ENCODE measurements at places on chromosomes 3 and 15.

- no peak for DNase-seq
These were observed 68.3 kb downstream of the CD47 start for GRCh38 chr3:108022256-108023150.

- no peak for DNase-seq
These were observed 471.8 kb downstream of the MFSD1 start for GRCh38 chr3:159273608-159274007.

DNA sequence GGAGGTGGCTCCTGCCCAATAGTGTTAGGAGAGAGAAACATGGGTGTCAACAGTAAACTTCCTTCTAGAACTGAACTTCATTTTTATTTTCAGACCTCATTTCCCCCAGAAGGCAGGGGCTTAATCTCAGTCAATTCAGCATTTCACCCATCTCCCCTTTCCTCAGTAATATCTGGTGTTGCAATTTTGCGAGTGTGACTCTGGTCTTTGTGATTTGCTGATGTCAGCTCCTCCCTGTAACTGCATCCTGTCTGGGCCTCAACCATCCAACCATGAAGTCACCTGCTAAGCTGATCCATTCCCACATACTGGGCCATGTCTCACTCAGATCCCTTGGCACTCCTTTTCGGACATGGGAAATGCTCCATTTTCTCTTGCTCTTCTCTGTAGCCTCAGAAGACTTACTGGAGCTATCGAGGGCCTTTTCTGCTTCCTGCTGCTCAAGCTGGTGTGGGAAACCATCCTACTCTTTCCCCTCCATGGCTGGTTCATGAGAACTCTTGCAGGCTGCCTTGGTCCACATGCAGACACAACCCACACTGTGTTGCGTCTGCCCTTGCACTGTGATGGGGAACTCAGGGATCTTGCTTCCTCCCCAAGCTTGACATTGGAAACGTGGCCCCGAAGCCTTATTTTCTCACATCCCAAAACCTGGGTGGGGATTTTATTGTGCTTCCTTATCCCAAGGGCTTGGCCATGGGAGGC is 24.6 kb downstream of the CCR4 start:
- DNase-seq = no peak

DNA sequence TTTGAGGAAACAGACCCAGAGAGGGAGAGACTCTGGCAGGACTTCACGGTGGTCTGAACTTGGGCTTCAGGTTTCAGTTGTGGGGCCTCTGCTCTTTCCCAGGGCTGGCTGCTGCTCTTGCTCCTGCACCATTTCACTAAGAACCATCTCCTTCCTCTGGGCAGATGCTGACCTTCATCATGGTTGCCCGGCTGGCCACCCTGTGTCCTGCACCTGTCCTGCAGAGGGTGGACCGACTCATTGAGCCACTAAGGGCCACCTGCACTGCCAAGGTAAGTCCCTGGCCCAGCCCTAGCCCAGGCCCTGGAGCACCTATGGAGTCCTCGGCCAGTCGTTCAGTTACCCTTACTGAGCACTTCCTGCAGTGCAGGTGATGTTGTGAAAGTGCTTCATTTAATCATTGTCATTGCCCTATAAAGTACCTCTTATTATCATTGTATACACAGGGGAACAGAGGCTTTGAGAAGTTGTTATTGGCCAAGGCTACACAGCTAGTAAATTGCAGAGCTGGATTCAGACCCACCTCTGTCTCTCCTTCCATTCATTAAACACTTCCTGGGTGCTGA is 10.0 kb downstream of the RPL32 start:
- DNase-seq = no peak

DNA sequence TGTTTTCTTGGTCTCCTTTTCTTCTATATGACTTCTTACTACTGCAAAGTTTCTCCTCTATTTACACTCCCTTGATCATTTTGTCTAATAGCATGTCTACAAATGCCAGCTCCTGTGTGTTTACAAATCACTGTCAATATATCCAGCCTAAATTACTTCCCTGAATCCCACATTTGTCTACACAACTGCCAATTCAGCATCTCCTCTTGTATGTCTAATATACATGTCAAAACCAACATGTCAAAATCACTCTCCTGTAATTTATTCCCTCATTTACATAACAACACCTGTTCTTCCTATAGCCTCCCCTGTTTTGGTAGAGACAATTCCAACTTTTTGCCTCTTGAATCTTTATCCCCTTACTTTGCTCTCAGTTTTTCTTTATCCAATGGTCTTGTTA is 359.3 kb downstream of the PLOD2 start:
- DNase-seq = no peak

GRCh38 chr15:64211696-64212095 is 48.9 kb upstream of the PPIB start:
- no peak for DNase-seq

- no peak for DNase-seq
These were observed 383.0 kb downstream of the TBL1XR1 start for GRCh38 chr3:176814285-176814684.

Data from thymus (tissue), 14 donors.